ENCODE measurements at places on chromosomes 2 and 18.

GRCh38 chr2:9815076-9815475 lies 28.2 kb upstream of the TAF1B start:
- DNase-seq, result no peak

GRCh38 chr2:85259101-85259590 lies 68.6 kb downstream of the TGOLN2 start:
- DNase-seq, result no peak

GRCh38 chr2:113799375-113799774 lies 42.9 kb upstream of the SLC35F5 start:
- no peak for DNase-seq

DNA sequence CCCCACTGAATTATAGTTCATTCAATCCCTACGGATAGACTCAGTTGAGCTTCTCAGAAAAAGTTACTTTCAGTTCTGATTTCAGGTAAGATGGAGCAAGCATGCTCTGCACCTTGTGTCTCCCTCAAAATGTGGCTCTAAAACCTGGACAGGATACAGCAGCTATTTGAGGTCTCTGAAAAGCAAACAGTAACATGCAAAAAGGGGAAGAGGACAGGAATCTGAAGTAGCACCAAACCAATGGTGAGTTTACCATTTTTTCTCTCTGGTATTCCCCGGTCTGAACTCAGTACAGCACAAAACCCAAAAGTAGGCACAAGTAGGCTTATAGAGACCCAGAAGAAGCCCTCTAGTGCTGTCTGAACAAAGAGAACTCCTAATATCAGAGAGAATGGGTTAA lies 34.1 kb downstream of the LANCL1 start:
- DNase-seq, result no peak

GRCh38 chr2:86281066-86281700 lies 56.2 kb downstream of the REEP1 start:
- DNase-seq, result no peak

GRCh38 chr2:218039171-218039570 lies 29.9 kb upstream of the RUFY4 start:
- peak; percentile 17 for DNase-seq

GRCh38 chr2:40286721-40287120 lies 165.2 kb downstream of the SLC8A1 start:
- DNase-seq, result no peak

DNA sequence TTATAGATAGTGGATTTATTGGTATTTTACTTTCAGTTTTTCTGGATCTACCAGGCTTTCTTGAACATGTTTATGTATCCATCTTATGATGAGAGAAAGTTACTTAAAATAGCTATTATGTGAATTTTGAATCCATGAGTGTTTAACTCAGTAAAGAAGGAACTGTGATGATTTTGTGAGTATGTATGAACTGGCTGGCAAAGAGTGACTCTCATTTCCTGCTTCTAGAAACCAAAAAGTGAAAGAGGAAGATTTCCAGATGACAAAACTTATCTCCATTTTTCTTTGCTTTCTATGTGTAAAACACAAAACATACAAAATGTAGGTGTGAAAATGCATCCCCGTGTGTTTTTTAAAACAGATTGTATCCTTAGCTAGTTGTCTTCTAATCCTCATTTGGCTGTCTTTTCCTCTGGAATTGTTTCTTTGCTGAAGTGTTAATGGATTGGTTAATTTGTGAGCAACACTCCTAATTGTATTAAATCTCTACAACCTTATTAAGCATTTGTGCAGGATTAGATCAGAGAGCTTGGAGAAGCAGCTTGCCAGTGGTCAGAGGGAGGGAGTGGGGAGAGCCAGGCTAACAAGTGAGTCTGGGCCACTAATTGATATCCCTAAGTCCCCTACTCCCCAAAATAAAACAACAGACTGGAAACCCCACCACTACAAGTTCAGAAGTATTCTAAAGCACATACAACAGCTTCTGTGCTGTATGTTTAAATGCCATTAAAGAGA lies 23.9 kb downstream of the PTPRM start:
- DNase-seq, result no peak

GRCh38 chr18:12290086-12290485 lies 18.0 kb upstream of the TUBB6 start:
- DNase-seq, result no peak

- no peak for DNase-seq
Measured at GRCh38 chr2:234796045-234796591, 155.7 kb upstream of the SH3BP4 start.

- DNase-seq, result no peak
Measured at GRCh38 chr18:29512203-29512602, 1335.3 kb upstream of the CDH2 start.

DNA sequence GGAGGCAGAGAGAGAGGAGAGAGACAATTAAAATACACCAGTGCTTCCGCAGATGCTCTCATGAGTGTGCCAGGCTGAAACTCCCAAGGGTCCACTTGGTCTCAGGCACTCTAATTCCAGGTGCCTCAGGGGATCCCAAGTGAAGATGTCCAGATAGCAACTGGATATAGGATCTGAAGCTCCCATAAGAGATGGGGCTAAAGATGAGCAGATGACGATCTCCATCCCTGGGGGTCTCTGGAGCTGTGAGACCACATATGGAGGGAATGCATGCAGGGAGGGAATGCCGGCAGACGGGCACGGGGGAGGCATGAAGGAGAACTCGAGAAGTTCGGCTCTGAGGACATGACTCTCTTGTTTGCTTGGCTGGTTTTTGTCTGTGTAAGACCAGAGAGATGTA lies 223.7 kb upstream of the RAB6C start:
- DNase-seq, result no peak

GRCh38 chr2:190126798-190127197 lies 64.3 kb upstream of the MSTN start:
- no peak for DNase-seq

GRCh38 chr2:229849073-229849472 lies 72.7 kb downstream of the TRIP12 start:
- no peak for DNase-seq

DNA sequence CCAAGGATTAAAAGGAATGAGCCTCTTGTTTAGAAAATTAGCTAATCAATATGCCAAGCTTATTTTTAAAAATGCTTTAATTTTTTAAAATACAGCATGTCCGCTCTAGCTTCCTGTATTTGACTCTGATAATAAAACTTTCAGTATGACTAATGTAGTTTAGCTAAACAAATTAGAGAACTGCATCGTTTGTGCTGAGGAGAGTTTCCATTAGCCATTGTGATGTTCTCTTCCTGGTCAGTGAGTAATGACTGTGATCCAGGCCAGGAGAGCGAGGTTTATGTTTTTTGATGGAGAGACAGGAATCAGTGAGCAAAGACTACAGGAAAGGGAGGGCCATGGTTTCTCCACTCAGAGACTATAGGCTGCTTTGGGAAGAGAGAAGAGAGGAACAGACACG lies 237.2 kb upstream of the ETAA1 start:
- no peak for DNase-seq

- no peak for DNase-seq
Measured at GRCh38 chr2:152243761-152244640, 68.4 kb upstream of the STAM2 start.

DNA sequence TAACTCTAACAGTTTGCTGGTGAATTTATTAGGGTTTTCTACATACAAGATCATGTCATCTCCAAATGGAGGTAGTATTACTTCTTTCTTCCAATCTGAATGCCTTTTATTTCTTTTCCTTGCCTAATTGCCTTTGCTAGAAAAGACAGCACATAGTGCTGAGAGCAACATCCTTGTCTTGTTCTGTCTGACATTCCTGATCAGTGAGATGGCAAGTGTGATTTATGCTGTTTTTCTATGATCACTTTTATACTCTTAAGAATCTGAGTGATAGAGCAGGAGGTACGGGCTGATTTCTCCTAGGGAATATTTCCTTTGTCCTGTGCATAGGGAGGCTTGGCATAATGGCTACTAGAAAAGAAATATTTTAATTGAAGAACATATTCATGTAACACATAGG lies 17.3 kb downstream of the LYPD6B start:
- no peak for DNase-seq

- DNase-seq, result no peak
Measured at GRCh38 chr18:44458777-44459176, 221.9 kb upstream of the SETBP1 start.

GRCh38 chr2:140998017-140998416 lies 1132.8 kb downstream of the LRP1B start:
- no peak for DNase-seq

- DNase-seq, result no peak
Measured at GRCh38 chr2:66814916-66815315, 380.0 kb downstream of the MEIS1 start.

DNA sequence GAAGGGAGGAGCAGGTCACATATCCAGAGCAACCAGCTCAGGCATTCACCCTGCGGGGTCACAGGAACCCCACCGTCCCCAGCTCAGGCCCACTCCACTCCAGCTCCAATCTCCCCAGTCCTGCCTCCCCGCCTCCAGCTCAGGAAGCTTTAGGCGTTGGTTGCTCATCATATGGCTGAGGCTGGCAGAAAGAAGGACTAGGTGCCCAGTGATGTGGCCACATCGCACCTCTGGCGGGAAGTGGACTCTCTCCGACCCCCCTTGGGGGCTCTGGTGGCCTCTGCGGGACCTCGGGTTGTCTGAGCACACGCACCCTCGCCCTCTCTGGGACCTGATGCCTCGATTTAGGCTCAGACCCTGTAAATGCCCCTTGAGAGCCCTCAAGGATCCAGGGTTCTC lies 187.7 kb downstream of the ZFP36L2 start:
- no peak for DNase-seq

GRCh38 chr2:183035954-183036669 lies 2.1 kb downstream of the NCKAP1 start:
- no peak for DNase-seq

- DNase-seq, result no peak
Measured at GRCh38 chr18:24054130-24054529, 39.6 kb downstream of the TTC39C start.

DNA sequence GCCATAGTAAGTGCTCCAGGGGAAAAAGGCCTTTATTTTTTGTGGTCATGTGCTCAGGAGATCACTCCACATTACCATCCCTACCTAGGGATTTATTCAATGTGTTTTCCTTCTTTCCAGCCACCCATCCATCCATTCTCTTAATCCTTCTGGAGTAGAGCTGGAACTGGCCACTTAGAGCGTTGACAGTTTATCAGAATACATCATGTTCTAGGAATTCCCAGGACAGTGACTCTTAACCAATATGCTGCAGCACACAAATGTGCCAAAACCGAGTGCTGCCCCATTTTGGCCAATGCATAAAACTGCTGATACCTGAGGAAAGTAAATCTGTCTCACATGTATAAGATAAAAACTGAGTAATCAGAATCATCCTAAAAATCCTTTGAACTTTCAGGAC lies 63.7 kb downstream of the FARSB start:
- DNase-seq, result no peak

GRCh38 chr18:41131050-41131449 lies 824.0 kb upstream of the PIK3C3 start:
- DNase-seq, result no peak

- DNase-seq, result no peak
Measured at GRCh38 chr2:12897181-12897580, 180.4 kb downstream of the TRIB2 start.

- DNase-seq, result no peak
Measured at GRCh38 chr2:96898641-96899412, 28.9 kb upstream of the SEMA4C start.

GRCh38 chr2:205714789-205715720 lies 32.8 kb downstream of the NRP2 start:
- no peak for DNase-seq

GRCh38 chr2:44051593-44052347 lies 56.0 kb upstream of the LRPPRC start:
- DNase-seq, result no peak

DNA sequence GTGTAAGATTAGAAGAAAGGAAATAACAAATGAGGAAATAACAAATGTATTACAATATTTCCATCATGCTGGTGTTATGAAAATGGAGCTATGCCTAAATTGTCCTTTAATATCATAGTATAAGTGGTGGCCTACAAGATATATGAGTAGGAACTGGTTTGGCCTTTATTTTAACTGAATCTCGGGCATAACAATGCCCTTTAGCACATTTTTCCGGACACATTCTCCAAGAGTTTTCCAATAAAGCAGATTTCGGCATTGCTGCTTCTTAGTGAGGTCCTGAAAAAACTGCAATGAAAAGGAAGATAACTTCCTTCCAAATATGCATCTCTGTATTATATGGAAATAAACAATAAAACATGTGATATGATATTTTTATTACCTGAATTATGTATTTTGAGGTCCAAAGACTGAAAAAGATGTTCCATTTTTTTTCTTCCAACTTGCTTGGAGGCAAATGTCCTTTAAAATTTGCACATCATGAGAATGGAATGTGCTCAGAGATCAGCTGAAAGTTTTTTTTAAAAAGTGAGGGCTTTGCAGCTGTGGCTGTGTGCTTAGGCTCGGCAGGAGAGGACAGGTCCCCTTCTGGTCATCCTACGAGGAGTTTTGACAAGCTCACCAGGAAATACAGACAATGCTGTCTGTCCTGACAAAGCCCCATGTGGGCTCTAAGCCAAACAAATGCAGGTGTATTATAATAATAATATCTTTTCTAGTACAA lies 132.3 kb upstream of the RND3 start:
- DNase-seq, result no peak

DNA sequence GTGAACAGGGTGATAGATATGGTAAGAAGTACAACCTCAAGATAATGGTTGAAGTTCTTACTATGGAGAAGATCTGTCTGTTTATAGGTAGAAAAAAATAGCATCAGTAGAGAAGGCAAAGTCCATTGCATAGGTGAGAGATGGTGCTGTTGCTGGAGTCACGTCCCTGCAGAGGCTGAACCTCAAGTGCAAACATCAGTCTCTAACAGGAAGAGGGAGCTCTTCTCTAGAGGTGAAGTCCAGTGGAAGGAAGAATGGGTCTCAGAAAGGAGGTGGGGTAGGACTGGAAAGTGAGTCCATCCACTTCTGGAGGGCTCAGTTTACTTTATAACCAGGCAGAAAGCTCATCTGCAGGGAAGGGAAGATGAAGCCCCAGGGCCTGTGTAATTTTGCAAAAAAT lies 337.7 kb downstream of the MEIS1 start:
- no peak for DNase-seq

DNA sequence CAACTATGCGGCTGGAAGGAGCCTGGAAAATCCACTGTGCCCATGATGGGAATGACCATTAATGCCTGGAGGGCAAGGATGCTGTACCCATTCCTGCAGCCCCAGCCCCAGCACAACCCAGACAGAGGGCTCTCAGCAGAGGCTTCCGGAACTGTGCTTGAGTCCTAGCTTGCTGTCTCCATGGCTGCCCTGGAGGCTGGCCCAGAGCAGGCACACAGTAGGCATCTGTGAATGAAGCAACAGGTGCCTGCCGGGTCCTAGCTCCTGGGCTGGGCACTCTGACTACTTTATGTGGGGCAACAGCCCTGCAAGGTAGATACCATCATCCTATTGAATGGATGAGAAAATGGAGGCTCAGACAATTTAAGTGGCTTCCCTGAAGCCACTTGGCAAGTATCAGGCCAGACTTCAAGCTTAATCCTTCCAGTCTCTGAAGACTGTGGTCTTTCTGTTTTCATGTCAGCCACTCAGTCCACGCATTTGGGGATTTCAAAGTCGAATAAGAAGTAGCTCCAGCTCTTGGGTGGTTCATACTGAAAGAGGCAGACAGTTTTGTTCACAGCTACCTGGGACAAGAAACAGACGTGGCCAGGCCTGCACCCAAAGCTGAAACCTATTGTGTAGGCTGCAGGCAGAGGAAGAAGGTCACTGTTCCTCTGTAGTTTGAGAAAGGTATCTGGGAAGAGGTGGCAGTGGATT lies 237.5 kb downstream of the ZBTB7C start:
- DNase-seq, result no peak
